ENCODE measurements at places on chromosomes 5 and 9.

GRCh38 chr5:139051392-139051791, 146.8 kb downstream of the SIL1 start:
- DNase-seq, result no peak

DNA sequence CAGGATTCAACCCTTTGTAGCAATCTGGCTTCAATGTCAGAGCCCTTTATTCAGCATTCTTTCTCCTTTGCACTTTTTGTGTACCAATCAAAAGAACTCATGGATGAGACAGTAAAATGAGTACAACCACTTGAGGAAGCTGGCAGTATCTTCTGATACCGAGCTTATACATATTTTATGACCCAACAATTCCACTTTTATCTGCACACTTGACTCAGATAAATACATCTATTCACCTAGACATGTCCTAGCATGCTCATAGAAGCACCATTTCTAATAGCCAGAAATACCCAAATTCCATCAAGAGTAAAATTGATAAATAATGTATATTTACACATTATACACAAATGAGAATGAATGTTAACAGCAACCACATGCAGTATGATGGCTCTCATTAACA, 111.2 kb upstream of the PTGER4 start:
- no peak for DNase-seq

GRCh38 chr5:62562867-62563266, 15.8 kb upstream of the LRRC70 start:
- no peak for DNase-seq

GRCh38 chr5:120942596-120943350, 478.7 kb downstream of the PRR16 start:
- no peak for DNase-seq

DNA sequence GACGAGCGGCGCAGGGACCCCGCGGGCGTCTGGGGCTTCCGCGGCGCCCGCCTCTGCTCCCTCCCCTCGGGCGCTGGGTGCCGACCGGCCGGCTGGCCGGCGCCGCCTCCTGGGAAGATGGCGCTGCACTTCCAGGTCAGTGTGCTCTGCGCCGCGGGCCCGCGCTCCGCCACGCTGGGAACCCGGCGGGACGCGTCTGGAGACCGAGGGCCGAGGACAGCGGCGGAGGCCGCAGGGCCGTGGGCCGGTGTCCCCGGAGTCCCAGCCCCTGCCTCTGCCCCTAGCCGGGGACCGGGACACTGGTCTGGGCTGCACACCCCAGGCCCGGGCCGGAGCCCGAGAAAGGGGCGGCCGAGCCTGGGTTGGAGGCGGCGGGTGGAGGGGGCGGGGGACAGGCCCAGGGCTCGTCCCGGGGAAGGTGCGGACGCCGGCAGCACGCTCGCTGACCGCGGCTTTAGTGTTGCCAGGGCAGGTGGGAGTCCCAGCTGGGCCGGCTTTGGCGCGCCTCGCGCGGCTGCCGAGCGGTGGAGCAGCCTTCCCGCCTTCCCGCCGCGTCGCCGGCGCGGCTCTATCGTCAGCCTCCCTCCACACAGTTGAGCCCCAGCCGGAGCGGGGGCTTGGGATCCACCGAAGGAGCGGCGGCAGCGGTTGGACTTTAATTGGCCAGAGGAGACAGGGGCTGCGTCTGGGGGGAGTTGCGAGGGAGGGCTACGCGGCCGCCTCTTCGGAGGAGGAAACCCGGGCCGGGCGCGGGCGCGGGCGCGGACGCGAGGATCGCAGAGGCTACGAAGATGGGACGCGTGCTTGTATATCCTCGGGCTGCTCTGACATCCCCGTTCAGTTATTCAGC, at the start of gene RANBP17:
RANBP17 (plus strand) TSS at position 102 of the 850 bp plus-strand sequence.
- DNase-seq, result no peak

- no peak for DNase-seq
Measured at GRCh38 chr5:33840927-33841547, 50.8 kb downstream of the ADAMTS12 start.

DNA sequence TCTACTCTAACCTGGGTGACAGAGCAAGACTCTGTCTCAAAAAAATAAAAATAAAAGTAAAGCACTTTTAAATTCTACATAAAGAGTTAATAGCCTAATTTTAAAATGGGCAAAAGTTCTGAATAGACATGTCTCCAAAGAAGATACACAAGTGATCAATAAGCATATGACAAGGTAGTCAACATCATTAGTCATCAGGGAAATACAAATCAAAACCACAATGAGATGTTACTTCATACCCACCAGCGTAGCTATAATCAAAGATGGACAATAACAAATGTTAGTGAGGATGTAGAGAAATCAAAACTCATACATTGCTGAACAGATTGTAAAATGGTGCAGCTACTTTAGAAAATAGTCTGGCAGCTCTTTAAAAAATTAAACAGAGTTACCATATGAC, 64.1 kb downstream of the IQGAP2 start:
- no peak for DNase-seq

DNA sequence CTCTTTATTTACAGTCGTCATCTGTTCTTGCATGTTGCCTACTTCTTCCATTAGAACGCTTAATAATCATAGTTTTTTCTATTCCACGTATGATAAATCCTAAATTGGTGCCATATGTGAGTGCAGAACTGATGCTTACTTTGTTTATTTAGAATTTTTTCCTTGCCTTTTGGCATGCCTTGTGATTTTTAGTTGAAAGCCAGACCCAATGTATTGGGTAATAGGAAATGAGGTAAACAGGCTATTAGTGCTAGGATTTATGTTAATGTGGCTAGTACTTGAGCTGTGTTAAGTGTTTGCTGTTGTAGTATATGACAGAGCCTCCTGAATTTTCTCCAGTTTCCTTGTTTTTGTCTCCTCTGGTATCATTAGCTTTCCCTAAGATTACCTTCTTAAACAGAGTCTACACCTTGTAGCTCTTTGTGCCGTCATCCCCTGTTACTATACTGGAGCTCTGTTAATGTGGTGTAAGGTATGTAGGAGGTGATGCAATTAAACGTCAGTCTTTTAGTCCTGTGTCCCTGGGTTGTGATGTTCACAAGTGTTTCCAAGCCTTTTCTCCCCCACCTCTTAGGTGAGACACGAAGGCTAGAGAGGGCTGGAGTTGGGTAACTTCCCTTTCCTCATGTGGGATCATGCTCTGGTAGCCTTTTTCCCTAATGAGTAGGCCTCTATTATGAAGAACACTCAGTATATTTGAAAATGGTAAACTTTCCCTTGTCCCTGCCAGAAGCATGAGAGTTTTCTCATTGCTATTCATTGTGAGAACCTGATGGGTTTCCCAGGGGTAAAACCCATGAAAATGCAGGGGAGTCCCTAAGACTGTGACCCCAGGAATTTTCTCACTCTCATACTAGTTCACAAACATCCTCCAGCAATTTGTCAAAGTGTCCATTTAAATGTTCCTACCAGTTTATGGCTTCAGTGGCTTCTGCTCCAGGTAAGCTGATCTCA, 21.2 kb downstream of the SPATA31D3 start:
- DNase-seq, result no peak

DNA sequence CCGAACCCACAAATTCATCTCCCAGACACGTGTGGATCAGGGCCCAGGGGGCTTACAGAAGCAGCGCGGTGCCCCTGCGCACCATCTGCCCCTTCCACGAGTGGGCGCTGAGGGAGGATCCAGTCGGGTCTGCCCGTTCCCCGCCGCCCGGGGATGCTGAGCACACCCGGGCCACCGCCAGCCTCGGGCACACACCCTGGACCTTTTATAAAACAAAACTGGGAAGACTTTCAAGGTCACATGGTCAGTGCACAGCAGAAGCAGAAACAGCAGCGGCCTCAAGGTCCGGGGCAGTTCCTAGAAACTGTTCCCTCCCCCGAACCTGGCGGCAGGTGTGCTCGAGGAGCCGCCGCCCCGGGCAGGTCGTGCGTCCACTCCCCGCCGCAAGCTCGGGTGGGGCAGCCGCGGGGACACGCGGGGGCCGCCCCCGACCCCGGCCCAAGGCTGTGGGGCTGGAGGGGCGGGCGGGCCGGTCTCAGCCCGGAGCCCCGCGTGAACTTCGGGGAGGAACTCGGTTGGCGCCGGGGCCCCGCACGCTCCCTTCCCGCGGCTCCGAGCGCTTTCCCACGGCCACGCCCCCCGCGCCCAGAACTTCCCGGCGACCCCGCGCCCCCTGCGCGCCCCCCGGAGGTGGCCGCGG, 633 bp upstream of the PPP1R26 start:
- no peak for DNase-seq
